ENCODE measurements at places on chromosomes 3 and 15.
A peak's percentile ranks its signal among the peaks of the same experiment; 100 is the strongest.

GRCh38 chr3:16545413-16546185 lies 32.1 kb upstream of the RFTN1 start:
- DNase-seq = no peak

DNA sequence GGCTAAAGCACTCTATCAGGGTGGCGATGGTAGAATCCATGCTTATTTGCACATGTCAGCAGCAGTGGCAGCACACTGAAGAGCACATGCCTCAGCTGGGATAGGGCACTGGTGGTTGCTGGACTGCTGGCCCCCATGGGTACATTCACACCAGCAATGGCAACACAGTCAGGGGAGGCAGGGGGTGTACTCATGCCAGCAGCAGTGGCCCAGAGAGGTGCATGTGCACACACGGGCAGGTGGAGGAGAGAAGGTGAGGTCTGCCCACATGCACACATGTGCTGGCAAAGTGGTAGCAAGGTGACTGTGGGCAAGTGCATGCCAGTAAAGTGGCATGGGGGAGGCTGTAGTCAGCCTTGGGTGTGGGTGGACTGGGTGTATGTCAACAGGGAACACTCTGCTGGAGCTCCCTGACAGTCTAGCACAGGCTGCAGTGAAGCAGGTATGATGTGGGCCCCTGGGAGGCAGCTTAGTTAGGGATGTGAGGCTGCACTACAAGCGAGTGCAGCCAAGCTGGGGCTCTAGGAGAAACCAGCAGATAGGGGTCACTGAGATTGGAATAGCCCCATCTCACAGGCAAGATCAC lies 53.9 kb upstream of the NPAP1 start:
- DNase-seq = no peak

GRCh38 chr15:101092156-101092866 lies 159.5 kb downstream of the CHSY1 start:
- no peak for DNase-seq

DNA sequence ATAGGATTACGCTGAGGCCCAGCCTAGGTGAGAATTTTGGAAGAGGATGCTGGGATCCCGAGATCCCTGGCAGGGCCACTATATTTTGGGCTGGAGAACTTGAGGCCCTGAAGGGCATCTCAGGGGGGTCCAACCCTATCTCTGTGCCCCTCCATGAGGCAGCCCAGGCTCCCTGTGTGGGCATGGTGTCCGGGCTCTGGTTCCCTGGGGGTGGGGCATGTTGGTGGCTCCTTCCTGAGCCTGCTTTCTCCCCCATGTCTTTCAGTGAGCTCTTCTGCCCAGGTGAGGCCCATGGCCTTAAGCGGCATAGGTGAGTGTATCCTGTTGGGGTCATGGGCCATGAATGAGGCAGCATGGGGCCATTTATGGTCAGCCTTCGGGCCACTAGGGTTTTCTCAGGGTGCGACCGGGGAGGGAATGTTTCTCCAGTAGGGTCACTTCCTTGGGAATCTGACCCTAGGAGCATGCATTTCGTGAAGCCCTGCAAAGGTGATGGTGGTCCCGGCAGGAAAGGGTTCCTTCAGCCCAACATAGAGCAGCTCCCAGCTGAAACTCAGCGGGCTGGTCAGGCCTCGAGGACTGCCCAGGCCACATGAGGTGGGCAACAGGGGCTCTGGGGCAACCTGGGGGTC lies 191.3 kb downstream of the UBE3A start:
- no peak for DNase-seq

GRCh38 chr15:96158938-96159337 lies 171.6 kb upstream of the NR2F2 start:
- no peak for DNase-seq

DNA sequence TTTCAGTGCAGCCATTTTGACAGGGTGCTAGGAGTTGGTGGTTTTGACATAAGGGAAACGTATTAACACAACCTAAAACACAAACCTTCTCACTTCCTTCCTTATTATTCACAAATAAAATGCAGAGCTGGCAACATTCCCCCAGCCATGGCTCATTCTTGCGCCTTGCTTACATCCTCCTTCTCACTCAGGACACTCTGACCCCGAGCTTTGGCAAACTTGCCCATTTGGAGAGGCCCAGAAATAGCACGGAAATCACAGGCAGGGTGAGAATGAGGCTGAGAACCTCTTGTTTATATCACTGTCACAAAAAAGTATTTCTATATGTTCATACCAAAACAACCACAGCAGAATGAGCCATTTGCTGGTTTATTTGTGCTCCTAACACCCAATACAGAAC lies 244.3 kb downstream of the NTRK3 start:
- no peak for DNase-seq

DNA sequence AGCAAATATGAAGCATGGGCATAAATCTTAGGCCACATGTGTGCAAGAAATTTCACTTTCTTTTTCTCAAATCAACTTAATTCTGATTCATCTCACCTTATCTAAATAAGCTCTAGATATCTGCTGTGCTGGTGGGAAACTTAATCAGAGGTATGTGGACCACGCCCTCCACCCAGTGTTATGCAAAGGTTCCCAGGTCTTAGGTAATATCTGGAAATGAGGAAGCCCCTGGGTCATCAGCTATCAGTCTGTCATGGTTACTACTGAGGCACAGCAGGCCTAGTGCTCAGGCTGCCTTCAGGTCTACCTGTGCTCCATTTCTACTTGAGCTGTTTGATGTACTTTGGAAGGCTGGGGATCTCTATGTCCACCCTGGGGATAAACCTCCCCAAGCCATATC lies 134.4 kb upstream of the KCNH8 start:
- DNase-seq = no peak

DNA sequence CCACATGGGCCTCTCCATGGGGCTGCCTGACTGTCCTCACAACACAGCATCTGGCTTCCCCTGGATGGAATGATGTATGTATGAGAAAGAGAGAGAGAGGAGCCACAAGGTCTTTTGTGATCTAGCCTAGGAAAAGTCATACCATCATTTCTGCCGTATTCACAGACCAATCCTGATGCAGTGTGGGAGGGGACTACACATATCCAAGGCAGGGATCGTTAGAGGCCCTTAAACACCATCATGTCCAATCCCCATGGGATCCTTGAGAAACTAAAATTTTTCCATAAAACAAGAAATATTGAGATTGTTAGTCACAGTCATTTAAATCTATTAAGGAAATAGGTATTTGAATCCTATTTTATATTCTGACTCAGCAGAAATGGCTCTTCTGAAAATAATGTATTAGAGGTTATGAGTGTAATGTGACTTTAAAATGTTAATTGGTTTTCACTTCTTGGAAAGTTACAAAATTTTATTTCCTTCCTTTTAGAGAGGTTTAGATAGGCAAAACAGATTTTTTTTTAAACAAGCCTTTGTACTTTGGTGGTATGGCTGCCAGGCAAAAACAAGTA lies 65.1 kb upstream of the TSC22D2 start:
- DNase-seq = no peak

- no peak for DNase-seq
These were observed 283.2 kb upstream of the STT3B start for GRCh38 chr3:31249545-31249944.

DNA sequence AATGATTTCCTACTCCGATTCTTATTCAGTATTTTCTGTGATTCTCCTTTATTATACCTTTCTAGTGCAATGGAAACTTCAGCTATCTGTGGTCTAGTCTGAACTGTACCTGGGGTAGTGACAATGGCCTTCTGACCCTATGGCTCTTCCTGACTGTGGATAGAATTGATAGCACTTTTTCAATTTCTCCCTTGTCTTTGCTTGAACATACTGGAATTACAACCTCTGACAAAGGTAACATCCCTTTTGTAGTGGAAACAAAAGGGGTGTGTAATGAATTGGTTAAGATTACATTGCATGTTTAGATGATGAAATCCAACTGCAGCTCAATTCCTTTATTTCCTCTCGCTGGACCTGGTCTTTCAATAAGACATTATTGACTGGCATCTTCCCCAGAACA lies 21.0 kb upstream of the SOX2 start:
- DNase-seq = no peak

- peak; percentile 77 for DNase-seq
These were observed 251.4 kb upstream of the TGFBR2 start for GRCh38 chr3:30354972-30355371.

DNA sequence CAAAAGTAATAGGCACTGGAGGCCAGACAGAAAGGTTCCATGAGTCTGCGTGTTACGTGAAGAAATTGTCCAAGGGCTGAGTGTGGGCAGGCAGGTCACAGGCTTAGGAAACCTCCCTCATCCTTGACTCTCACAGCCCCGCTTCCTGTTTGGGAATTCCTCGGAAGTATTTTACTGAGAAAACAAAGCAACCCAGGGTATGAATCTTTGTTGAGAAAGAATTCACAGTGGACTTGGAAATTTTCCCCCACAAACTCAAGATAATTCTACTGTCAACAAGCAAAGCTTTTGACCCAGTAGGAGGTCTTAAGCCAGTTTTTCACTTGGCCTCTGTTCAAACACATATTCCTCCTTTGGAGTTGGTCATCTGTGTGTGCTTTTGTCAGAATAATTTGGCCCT lies 377.1 kb upstream of the TPM1 start:
- DNase-seq = no peak

DNA sequence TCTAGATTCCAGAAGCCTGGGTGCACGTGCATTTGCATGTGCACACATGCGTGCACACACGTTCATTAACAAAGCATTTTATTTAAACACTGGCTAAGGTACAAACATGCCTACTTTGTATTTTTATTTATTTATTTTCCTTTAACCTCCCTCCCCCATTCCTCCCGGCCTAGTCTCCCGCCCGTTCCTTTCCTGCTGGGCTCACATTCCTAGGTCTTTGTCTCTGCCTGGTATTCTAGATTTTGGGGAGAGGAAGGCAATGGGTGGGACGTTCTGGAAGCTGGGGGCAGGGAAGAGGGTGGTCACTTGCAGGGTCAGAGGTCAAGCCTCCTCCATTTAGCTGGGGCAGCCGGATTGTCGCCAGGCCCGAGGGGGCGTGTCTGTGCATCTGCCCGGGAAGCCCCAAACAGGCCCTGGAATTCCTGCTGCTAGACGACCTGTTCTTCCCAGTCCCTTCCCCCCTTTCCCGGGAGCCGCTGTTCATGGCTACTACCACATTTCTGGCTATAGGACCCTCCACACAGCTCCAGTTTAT lies 51.8 kb downstream of the TRIM71 start:
- no peak for DNase-seq

DNA sequence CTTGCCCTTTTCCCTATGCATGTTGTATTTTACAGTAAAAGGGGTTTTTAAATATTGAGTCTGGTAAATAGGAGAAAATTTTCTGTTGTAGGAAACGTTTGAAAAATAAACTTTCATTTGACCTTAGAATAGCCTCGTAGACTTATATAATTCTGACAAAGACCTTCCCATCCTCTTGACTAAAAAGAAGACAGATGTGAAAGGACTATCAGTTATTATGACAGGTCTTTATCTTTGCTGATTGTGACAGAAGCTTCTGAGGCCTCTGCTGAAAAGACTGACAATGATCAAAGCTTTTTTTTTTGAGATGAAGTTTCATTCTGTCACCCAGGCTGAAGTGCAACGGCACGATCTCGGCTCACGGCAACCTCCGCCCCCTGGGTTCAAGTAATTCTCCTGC lies 24.2 kb downstream of the C2CD4A start:
- DNase-seq = no peak

DNA sequence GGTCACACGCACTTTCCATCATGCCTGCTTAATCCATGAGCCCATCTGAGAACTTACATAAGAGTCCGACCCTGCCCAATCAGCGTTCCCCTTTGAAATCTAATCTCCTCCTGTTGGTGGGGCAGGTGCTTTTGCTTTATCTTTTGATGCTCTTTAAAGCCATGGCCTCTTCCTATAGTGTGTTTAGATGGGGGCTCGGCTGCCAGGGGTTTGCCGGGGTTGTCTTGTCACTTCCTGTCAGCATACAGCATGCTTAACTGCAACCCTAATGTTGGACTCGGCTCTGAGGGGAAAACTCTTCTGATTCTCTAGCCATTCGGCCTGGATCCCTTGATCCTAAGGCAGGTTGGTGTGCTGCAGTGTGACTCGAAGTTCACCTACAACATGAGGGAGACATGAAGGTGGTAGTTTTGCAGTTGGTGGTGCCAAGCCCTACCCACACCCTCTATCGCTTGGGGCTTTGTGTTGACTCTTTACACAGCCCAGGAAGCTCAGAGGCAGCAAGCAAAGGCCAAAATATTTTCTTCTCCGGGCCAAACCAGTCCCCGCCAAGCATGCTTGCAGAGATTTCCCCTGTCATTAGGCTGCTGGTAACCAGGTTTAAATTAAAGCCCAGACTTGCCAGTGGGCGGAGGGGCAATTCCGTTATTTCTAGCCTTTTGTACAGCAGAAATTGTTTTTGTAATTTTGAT lies 218.7 kb downstream of the FEZF2 start:
- DNase-seq = no peak

DNA sequence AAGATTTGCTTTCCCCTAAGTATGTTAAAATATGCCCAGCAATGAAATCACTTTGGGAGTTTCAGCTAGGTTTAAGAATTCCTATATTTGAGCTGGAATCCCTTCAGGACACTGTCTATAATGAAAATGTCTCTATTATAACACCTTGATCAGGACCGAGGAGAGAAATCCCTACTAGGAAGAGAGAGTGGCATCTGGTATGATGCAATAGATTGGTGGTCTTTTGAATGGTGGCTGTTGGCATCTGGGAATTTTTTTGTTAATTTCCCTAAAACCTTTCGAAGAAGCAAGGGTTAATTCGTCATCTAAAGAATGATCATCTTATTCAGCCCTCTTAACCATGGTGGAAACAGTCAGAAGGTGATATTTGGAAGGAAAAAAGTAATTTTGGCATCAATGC lies 43.0 kb downstream of the TIGIT start:
- DNase-seq = no peak

- no peak for DNase-seq
These were observed 843 bp upstream of the CD47 start for GRCh38 chr3:108091498-108092250.

- DNase-seq = no peak
These were observed 139.3 kb upstream of the KBTBD8 start for GRCh38 chr3:66858656-66859381.

GRCh38 chr15:63973212-63974009 lies 72.9 kb downstream of the DAPK2 start:
- DNase-seq = no peak

- DNase-seq = no peak
These were observed 41.7 kb downstream of the RBMS3 start for GRCh38 chr3:29322586-29322985.

- DNase-seq = peak; percentile 67
These were observed 7.7 kb downstream of the BCL6 start for GRCh38 chr3:187737368-187738070.

- no peak for DNase-seq
These were observed 51.1 kb downstream of the RSRC1 start for GRCh38 chr3:158160958-158161357.

DNA sequence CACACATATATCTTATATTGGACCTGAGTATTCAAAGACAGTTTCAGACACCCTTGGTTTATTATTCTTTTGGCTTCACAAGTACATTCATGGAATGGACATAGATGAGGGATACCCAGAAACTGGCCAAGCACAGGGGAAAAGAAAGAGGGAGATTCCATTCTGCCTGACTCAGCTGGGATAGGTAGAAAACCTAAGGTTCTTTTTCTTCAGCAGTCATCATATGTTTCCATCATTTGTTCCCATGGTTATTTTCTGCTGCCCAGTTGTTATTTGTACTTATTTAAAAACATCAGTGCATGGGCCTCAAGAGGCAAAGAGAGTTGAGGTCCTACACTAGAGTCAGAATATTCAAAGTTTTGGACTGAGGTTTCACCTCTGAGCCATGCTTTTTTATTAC lies 91.8 kb downstream of the FILIP1L start:
- DNase-seq = no peak

GRCh38 chr3:12470111-12470510 lies 14.2 kb upstream of the TSEN2 start:
- DNase-seq = no peak

GRCh38 chr3:184235381-184236032 lies 6.1 kb downstream of the VWA5B2 start:
- no peak for DNase-seq

GRCh38 chr15:83039206-83039605 lies 27.8 kb upstream of the C15orf40 start:
- no peak for DNase-seq
